ENCODE measurements at places on chromosomes 6 and 20.

GRCh38 chr6:14658886-14659561, 541.5 kb downstream of the CD83 start:
- DNase-seq: peak; percentile 89

- DNase-seq: no peak
These were observed 156.7 kb downstream of the GRM4 start for GRCh38 chr6:33989016-33989854.

DNA sequence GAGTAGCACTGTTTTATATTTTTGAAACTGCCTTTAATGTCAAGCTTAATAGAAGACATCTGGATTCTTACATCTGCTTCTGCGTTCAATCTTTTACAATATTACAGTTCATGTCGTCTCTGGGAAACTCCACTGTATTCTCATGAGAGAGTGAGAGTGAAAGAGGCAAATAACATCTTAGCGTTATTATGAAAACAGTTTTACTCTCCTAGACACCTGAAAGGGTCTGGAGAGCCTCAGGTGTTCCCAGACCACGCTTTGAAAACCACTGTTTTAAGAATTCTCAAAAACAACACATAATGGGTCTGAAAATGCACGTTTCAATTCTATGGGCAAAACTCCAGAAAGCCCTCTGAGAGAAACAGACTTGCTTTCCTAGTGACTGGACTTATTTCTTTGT, 63.3 kb downstream of the ARHGAP18 start:
- DNase-seq: no peak

DNA sequence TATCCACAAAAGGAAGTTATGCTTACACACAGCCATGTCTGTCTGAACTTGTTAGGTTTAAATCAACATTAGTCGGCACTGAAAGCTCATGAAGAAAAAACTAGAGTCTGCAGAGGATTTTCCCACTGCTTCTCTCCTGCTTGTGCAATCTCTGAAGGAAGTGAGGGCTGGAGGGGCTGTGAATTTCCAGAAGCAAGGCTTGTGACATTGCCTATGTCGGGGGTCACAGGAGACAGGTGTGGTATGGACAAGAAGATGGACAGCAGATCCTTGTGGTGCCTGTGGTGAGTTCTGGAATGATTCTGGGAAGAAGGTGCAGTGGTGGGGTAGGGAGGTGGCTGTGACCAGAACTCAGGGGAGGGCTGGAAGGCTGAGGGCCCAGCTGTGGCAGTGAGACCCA, 84.3 kb upstream of the TRAF3IP2 start:
- no peak for DNase-seq

DNA sequence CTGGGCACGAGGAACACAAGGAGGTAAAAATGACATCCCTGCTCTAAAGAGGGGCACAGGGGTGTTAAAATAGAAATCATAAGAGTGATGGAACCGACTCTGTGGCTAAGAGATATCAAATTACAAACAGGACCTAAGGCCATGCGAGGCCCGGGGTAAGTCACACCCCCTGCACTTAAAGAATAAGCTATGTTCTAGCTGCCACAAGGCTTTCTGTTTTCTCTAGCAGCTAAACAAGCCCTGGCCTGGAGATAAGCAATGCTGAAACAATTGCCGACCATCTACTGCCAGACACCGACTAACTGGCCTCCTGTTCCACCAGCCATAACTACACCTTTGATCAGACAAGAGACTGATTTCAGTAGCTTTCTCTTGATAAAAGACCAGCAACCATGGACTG, 32.4 kb downstream of the MDGA1 start:
- DNase-seq: no peak

GRCh38 chr6:4698901-4699659, 77.1 kb upstream of the CDYL start:
- peak; percentile 18 for DNase-seq

GRCh38 chr6:125300992-125301434, 754 bp downstream of the HDDC2 start:
- peak; percentile 74 for DNase-seq

- peak; percentile 26 for DNase-seq
These were observed 155.6 kb upstream of the SMLR1 start for GRCh38 chr6:130671577-130671976.

DNA sequence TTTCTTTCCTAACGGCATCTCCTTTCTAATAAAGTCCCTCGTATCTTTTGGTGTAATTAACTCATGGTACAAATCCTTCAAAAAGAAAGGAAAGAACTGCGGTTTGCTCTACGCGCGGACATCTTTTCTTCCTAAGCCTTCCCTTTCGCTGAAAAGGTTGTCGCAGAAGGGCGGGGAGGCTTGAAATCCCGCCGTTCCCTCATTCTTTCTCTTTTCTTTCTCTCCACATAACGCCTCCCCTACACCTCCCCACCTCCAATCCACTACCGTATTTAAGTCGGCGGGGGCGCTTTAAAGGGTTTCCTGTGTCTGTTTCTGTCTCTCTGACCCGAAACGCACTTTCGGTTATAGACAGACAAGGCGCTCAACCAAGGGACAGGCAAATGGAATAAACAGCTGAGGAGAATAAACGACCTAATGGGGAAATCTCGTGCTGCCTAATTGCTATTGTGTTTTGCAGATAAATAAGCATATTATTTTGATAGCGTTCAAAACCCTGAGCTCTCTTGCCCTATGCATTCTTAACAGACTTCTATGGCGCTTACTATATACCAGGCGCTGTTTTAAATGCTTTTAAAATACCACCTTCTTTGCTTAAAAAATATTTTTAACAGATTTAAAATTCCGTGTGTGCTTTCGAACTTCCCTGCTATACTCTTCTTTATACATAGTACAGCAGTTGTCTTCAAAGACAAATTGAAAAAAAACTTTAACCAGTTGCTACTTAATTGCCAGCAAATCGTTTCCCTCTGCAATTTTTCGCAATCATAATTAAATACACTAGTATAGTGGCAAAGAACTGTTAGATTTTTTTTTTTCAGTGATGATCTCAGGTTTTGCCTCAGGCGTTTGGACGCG, 2.5 kb upstream of the HEY2 start:
- peak; percentile 46 for DNase-seq

DNA sequence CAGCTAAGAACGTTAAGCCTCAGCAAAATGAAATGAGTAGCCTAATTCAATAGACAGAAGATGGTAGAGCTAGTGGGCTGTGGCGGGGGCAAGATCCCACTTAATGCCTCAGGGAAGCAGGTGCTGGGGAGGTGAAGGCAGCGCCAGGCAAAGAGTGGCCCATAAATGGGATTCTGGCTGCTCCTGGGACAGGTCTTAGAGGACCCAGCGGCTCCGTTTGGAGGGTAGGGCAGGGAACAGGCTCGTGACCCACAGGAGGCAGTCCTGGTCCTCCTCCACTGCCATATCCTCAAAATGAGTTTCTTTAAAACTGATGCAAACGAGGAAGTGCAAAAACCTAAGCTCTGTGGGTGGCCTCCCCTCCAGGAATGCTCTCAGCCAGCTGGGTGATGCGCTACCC, 32.7 kb downstream of the SAYSD1 start:
- DNase-seq: no peak

GRCh38 chr20:49380337-49380780, 102.1 kb downstream of the KCNB1 start:
- DNase-seq: no peak

DNA sequence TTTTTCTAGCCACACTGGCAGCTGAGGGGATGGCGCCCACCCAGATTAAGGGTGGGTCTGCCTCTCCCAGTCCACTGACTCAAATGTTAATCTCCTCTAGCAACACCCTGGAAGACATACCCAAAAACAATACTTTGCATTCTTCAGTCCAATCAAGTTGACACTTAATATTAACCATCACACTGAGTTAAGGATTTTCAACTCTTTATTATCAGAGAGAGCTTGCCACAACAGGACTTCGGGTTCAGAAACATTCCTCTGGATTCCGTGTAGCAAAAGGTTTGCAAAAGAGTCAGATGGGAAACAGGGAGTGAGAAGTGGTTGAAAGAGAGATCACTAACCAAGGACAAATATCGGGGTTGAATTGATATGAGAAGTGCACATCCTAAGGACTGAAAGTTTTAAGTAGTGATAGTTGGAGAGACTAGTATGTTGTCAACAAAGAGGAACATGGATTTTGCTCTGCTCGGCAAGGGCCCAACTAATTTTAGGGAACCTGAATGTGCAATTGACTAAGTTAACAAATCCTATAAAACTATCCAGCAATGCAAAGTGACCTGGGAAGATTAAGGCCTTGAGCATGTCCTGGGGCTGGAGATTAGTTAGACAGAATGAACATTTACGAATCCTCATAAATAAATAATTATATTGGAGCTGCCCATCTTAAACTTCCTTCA, 137.0 kb upstream of the TENT5A start:
- no peak for DNase-seq

DNA sequence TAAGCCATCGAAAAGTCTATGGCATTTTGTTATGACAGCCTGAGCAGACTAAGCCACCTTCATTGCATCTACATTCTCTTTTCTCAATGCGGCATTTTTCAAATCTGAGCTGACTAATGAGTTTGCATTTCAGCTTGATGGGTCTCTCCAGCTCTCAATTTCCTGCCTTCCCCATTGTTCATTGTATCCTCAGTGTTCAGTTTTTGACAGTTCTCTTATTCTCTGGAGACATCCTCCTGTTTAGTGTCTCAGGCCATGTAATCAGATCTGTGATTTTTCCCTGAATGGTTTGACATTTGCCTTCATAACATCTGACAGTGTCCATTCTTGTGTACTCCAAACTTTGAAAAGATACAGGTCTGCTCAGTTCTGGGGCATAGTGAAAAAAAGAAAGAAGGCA, 27.9 kb upstream of the MCM3 start:
- DNase-seq: no peak

DNA sequence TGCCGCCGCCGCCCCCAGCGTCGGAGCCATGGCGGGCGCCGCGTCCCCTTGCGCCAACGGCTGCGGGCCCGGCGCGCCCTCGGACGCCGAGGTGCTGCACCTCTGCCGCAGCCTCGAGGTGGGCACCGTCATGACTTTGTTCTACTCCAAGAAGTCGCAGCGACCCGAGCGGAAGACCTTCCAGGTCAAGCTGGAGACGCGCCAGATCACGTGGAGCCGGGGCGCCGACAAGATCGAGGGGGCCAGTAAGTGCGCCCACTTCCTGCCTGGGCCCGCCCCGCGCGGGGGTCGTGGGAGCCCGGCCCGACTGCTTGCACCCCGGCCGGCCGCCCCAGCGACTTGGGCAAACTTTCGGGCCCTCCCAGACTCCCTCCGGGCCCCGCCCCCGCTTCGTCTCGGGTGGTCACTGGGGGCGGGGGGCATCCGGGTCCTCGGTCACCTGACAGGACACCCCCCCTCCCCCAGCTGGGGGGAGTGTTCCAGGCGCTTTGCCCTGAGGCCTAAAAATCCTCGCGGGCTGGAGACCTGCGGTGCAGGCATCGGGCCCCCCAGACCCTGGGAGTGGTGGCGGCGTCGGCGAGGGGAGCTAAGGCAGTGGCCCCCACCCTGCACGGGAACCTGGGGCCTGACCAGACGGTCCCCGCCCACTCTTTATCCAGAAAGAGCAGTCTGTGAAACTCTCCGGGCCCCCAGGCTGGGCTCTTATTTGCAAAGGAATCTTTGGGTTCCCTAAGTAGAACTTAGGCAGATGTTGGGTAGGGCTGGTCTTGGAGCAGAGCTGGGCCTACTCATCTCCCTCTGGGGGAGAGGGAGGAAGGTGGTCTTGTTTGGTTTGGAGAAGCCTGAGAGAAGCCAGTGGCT, 501 bp downstream of the PLCG1 start:
- peak; percentile 71 for DNase-seq

DNA sequence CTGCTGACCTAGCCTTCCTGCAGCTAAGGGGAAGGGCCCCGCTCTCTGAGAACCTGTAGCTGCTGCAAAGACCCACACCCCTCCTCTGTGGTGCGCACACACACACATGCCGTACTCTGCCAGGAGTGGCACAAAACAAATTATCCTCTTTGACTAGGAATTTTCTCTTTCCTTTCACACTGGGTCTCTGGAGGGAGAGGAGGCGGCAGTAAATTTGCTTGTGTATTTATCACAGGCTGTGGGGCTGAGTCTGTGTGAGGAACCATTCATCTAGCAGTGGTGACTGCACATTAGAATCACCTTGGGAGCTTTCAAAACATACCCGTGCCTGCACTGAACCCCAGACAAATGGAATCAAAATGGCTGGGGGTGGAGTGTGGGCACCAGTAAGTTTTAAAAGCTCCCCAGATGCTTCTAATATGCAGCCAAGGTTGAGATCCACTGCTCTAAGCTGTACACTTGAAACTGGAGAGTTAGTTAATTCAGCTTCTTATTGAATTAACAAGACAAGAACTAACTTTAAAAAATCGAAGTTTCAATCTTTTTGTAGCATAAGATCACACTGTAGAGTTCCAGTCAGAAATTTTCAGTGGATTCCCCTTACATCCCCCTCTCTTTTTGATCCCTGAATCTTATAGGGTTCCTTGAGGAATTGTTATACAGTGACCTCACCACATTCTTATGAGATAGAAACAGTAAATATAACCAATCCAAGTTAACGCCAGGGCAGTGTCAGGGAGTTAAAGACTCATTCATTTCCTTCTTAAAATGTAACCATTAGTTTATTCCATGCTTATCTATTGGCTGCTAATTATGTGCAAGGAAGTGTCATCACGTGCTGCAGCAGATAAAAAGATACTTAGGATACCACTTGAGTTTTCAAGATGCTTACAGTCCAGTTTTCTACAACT, 29.8 kb upstream of the GMDS start:
- DNase-seq: peak; percentile 64

DNA sequence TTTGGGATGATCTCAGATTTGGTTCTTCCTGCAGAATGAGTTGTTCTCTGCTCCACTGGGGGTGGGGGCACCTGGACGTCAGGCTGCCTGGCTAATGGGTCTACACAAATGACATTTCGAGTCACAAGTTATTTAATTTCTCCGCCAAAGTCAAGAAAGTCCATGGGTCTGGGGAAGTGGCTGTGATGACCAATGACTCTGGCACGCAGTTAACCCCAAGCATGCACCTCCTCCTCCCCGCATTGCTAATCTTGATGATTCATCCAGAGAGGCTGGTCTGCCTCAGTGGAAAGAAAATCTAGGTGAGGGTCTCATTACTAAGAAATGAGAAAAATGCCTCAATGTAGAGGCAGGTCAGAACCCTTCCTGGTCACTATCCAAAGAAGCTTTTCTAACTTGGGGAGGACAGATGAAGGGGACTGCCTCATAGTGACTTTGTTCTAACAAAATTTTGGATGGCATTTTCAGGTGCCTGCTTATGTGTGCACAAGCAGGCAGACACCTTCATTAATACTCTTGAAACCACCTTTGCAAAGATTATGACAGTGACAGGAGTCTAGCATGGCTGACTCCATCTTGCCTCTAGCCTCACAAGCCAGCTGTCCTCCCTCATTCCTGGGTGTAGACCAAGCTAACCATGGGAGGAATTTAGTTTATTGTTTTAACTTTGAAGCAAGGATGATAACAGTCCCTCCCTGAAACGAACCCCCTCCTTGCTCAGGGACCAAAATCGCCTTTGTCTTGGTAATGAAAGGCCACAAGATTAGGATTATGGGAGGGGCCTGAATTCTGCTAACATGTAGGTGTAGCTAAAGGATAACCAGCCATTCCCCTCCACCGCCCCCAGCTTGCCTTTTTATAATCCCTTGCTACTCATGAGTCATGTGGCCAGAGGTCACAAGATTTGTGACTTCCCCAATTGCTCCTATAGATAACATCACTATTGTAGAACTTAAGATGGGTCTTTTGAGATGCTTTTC, 98.6 kb upstream of the MRPS10 start:
- DNase-seq: peak; percentile 99

GRCh38 chr6:40166963-40167362, 232.7 kb upstream of the MOCS1 start:
- DNase-seq: no peak
